ENCODE measurements at places on chromosomes 6 and 20.
A peak's percentile ranks its signal among the peaks of the same experiment; 100 is the strongest.

- no peak for DNase-seq
Observed at GRCh38 chr20:39853636-39854035, 835.4 kb downstream of the MAFB start.

- DNase-seq, result no peak
Observed at GRCh38 chr6:13978102-13978640, 53.4 kb downstream of the RNF182 start.

GRCh38 chr6:155188707-155189496 is 74.9 kb upstream of the CLDN20 start:
- DNase-seq, result no peak

GRCh38 chr20:32752458-32753250 is 9.4 kb upstream of the COMMD7 start:
- no peak for DNase-seq

- DNase-seq, result no peak
Observed at GRCh38 chr20:17895641-17896171, 72.9 kb downstream of the SNX5 start.

DNA sequence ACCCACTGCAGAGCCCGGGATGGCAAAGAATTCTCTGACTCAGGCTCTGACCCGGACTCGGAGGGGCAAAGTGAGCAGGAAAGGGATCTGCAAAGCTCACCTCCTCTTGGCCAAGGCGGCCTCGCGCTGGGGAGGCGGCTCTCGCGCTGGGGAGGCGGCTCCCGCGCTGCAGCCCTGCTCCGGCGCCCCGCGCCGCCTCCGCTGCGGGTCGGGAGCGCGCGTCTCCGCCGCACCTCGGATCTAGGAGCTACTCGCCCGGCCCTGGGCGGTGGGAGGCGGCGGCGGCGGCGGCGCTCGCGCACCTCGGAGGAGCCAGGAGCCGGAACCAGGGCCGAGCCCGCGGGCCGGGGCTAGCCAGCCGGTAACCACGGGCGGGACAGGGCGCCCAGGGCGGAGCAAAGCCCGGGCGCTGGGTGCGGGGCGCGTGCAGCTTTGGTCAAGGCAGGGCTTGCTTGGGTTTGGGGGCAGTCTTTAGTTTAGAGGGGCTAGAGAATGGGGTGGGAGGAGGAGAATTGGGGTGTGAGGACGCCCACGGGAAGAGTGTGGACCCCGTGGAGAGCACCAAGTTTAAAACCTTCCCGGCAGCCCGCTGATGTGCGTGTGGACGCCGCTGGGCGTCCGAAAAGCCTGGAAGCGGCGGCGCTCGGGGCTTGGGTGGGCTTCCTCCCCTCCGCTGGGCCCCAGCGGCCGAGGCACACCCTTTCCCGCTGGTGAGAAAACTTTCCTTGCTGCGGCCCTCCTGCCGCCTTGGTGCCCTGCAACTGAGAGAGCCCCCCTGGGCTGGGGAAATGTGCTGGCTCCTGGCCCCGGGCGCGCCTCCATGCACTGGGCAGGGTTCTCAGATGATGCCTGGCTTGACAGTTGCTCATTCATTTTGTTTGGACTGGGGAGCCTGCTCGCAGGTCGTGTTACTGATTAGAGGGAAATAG is at the start of gene MRAP2:
Gene MRAP2, plus strand, starts transcription at position 250 of the 929 bp plus-strand sequence. CDS start 21,547 bp downstream, outside the sequence.
- peak; percentile 53 for DNase-seq

DNA sequence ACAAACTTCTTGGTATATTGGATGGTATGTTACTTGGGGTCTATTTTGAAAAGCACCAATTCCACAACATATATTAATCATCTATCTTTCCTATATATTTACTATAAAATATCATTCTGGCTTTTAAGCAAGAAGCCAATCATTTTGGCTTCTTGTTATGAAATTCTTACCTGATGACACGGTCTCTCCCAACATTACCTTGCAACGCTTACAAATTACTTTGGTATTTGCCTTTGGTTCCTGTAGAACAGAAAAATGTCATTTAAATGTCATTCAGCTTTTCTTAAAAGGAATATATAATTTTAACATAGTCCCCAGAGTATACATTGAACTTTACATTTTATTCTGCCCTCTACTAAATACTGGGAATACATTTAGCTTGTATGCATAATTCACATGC is 27.4 kb downstream of the UBE3D start:
- DNase-seq, result no peak

GRCh38 chr6:56677559-56677958 is 34.9 kb upstream of the DST start:
- DNase-seq, result no peak

GRCh38 chr20:47704746-47705496 is 80.4 kb downstream of the SULF2 start:
- no peak for DNase-seq

DNA sequence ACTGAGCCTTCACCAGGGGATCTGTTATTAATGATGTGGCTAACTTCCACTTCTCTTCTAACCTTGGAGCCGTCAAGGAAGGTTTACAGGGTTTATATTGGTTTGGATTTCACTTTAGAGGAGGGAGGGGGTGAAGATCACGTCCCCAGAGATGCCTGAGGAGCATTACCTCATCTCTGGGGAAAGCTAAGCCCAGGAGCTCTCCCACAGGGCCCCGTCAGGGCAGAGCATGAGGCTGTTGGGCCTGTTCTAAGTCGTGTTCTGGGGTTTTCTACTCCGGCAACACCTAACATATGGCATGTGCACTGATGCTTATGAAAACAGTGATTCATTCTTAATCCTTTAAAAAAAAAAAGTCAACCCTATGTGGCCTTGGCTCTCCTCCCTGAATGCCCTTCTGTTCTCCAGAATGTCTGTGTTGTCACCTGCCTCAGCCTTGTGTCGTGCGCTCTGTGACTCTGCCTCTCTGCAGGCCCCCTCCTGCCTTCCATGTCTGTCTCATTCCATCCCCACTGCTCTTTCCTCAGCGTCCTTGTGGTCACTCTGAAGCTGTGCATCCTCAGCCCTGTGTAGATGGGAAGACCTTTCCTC is 97.4 kb upstream of the JARID2 start:
- DNase-seq, result peak; percentile 67

DNA sequence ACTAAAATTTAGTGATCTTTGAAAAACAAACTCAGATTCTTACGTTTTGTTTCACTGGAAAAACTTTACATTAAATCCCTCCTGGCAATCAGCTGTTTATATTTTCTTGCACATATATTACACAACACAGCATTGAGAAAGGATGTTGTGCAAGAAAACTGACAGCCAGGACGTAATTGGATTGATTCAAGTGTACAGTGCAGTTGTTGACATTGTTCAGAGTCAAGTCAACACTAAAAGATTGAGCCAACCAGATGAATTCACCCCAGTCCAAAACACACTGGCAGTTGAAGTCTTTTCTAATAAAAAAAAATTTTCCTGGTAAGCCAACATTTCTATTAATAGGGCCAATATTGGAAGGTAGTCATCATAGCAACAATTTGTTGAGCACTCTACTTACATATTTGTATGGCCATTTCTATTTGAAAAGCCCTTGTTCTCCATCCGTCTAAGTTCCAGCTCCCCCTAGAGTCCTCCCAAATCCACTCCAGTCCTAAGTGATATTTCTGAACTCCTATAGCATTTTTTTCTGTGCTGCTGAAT is 20.9 kb upstream of the VNN1 start:
- peak; percentile 28 for DNase-seq

- DNase-seq, result no peak
Observed at GRCh38 chr6:118207947-118208346, 300.9 kb downstream of the SLC35F1 start.

- DNase-seq, result no peak
Observed at GRCh38 chr6:42124223-42124836, 18.1 kb downstream of the C6orf132 start.

DNA sequence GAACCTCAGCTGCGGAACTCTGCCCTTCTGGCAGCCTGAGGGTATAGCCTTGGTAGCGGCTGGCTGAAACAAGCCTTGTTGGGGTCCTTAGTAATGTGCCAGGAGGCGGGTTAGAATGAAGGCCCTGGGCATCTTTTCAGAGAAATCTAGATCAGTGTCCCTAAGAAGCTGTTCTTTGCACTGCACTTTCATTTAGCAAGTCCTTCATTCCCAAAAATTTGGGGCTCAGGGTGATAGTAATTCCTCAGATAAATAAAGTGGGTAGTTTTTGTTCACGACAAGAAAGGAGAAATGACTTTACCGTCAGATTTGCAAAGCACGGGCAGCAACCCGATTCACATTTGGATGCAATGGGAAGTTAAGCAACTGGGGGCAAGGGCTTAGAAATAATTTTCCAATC is 3.2 kb downstream of the INSM1 start:
- no peak for DNase-seq

- DNase-seq, result no peak
Observed at GRCh38 chr20:61422636-61423425, 170.8 kb downstream of the CDH4 start.

DNA sequence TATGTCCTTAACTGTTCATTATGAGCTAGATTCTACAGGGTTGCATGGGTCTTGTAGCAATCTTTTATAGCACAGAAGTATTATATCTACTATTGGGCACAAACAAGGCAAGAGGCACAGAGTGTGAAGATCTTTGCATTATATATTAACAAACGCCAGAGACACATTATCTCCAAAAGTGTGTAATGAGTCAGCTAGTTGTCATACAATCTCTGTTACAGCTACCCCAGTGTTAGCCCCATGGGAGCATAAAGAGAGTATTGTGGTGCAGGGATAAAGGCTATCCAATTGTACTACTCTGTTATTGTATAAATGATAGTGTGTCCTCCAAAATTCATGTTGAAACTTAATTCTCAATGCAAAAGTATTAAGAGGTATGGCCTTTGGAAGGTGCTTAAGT is 148.4 kb upstream of the RIMS1 start:
- DNase-seq, result no peak

- peak; percentile 27 for DNase-seq
Observed at GRCh38 chr6:25279748-25280343, 672 bp downstream of the CARMIL1 start.

- peak; percentile 22 for DNase-seq
Observed at GRCh38 chr20:4563534-4563933, 158.2 kb upstream of the PRND start.

Data from HEK293T (cell line).